Bronchial smooth muscle cell (primary cell): ENCODE measurements at places on chromosomes 16 and 17. TPM values are rescaled to one million over a fixed set of nuclear protein-coding genes. Genes with fewer than 3 reads are reported as not detected.

MYH13 gene
- under 0.01 TPM in 1 of 2 replicates, not detected in the other for total RNA-seq

STAC2 gene
- total RNA-seq: under 0.01 TPM in 1 of 2 replicates, not detected in the other

RHBDL3 gene
- under 0.01 and 0.17 TPM in 2 replicates for total RNA-seq

PRAC1 gene
- total RNA-seq: not detected in 2 replicates

EVPLL gene
- total RNA-seq: not detected in 2 replicates

TRPV2 gene
- total RNA-seq: 63.0 and 71.9 TPM in 2 replicates

MEIOC gene
- total RNA-seq: under 0.01 TPM in 1 of 2 replicates, not detected in the other

SBK1 gene
- total RNA-seq: not detected in 2 replicates

KIF2B gene
- not detected in 2 replicates for total RNA-seq

MARVELD3 gene
- total RNA-seq: not detected in 2 replicates

TEKT3 gene
- 0.09 TPM in 1 of 2 replicates, not detected in the other for total RNA-seq

TMEM106A gene
- 0.77 and 0.95 TPM in 2 replicates for total RNA-seq

SMIM36 gene
- total RNA-seq: not detected in 2 replicates

PABPN1L gene
- not detected in 2 replicates for total RNA-seq

VTN gene
- total RNA-seq: 0.09 TPM in 1 of 2 replicates, not detected in the other

COL1A1 gene
- total RNA-seq: 1,180 and 1,635 TPM in 2 replicates

CCDC200 gene
- total RNA-seq: 0.16 TPM in 1 of 2 replicates, not detected in the other

ABCA10 gene
- 5.2 and 5.6 TPM in 2 replicates for total RNA-seq

WNT9B gene
- total RNA-seq: 0.32 TPM in 1 of 2 replicates, not detected in the other

NOD2 gene
- total RNA-seq: under 0.01 TPM in 1 of 2 replicates, not detected in the other

TNFSF13 gene
- 0.34 and 1.7 TPM in 2 replicates for total RNA-seq

KRTAP3-2 gene
- total RNA-seq: not detected in 2 replicates

CCL15 gene
- not detected in 2 replicates for total RNA-seq

CCDC40 gene
- total RNA-seq: 3.5 TPM in 2 replicates

FBXO39 gene
- 0.09 TPM in 1 of 2 replicates, not detected in the other for total RNA-seq

GOSR2 gene
- total RNA-seq: 37.2 and 39.2 TPM in 2 replicates

PARD6A gene
- total RNA-seq: 0.47 and 0.86 TPM in 2 replicates

CNTD1 gene
- 0.16 and 0.94 TPM in 2 replicates for total RNA-seq

NPIPB8 gene
- not detected in 2 replicates for total RNA-seq

MT1F gene
- not detected in 2 replicates for total RNA-seq
